ENCODE measurements at places on chromosomes 3 and 15.

GRCh38 chr3:32501783-32502117, 902 bp downstream of the CMTM6 start:
- no peak for DNase-seq

DNA sequence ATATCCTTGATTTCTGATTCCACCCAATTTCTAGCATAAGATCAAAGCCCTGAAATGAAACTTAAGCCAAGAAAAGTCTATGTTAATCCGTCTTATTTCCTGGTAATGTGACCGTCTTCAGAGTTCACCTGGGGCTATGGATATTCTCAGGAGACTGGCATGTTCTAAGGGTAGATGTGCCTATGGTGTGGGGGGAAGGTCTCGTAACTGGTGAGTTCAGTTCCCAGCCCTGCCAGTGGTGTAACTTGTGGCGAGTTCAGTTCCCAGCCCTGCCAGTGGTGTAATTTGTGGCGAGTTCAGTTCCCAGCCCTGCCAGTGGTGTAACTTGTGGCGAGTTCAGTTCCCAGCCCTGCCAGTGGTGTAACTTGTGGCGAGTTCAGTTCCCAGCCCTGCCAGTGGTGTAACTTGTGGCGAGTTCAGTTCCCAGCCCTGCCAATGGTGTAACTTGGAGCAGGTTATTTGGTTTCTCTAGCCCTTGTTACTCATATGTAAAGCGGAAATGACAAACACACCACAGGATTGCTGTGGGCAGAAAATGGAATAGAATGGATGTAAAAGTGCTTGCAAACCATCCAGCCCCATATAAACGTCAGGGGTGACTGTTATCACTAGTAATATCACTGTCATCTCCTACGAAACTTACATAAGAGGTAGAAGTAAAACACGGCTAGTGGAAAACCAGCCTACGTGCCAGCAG, 30.4 kb downstream of the SLC51A start:
- DNase-seq, result no peak

DNA sequence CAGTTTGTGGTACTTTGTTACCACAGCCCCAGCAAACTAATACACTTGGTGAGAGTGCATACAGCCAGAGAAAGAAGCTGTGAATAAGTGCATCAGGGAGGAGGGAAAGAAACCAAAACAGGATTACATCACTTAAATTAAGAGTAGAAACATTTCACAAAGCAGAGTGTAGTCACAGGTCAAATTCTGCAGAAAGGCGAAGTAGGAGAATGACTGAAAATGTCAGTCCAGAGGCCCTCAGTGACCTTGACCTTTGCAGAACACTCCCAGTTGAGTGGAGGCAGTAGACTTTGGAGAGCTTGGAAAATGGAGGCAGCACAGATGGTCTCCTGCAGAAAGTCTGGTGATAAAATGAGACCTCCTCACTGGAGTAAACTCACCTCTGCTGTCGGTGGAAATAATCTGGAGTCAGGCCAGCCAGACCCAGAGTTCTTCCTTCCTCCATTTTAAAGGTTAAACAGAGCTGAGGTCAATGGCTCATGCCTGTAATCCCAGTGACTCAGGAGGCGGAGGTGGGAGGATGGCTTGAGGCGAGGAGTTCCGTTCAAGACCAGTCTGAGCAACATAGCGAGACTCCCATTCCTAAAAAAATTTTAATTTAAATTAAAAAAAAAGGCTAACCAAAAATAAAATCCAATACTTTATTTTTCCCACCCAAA, 5.0 kb downstream of the CD86 start:
- DNase-seq, result no peak

DNA sequence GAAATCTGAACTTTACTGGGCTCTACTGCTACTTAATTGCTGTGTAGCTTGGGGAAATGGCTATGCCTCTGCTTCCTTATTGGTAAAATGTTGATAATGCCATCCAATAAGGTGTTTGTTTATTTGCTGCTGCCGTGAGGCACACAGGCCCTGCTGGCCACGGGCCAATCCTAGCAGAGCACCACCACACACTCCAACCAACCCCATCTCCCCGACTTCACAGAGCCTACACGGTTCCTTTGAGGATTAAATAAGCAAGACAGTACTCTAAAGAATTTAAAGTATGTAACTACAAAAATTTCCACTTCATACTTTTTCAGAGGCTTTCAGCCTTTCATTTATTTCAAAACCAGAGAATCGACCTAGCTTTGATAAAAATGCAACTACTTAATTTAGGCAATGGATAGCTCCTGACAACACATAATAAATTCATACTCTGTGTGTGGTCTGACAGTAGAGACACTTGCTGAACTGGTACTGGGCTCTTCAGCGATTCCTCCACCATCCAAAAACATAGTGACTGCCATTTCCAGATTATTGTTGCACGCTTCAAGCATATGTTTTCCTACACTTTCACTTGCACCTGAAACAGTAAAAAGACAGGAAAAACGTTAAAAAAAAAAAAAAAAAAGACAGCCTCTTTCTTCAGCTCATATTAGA, 25.3 kb downstream of the UBXN7 start:
- no peak for DNase-seq

- DNase-seq, result no peak
Measured at GRCh38 chr15:80572337-80572736, 122.8 kb upstream of the ABHD17C start.

- no peak for DNase-seq
Measured at GRCh38 chr3:21944251-21944650, 193.2 kb upstream of the ZNF385D start.

- DNase-seq, result no peak
Measured at GRCh38 chr15:29103824-29104565, 165.6 kb downstream of the NSMCE3 start.

DNA sequence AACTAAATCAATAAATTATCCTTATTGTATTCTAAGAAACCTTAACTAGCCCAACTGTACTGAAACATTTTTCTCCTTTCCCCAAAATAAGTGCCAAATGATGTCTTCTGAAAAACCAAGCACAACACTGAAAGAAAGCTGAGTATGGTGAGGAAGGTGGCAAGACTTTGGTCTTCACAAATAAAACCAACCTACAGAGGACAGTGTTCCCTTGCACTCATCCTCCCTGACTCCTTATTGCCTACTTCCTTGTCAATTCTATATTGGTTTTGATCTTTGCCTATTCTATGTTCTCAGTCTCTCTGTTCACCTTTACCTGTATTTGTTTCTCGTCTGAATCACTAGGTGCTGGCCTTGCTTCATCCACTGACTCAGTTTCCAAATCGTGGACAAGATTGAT, 490.1 kb upstream of the ZNF385D start:
- DNase-seq, result no peak

Measured in MM.1S (cell line).